Activated naive CD4-positive, alpha-beta T cell treated with anti-CD3 and anti-CD28 coated beads for 36 hours (primary cell): ENCODE measurements at places on chromosomes 5 and 9.
A peak's percentile ranks its signal among the peaks of the same experiment; 100 is the strongest.

GRCh38 chr9:123020796-123021195 lies 12.7 kb upstream of the GPR21 start:
- no peak for DNase-seq

- no peak for DNase-seq
These were observed 7.7 kb upstream of the GCNT1 start for GRCh38 chr9:76451234-76451633.

- no peak for DNase-seq
These were observed 79.5 kb upstream of the TRIO start for GRCh38 chr5:14063691-14064090.

- no peak for DNase-seq
These were observed 144.1 kb upstream of the ACTBL2 start for GRCh38 chr5:57626703-57627102.

GRCh38 chr9:120583958-120584369 lies 4.0 kb upstream of the CDK5RAP2 start:
- peak; percentile 24 for DNase-seq

- DNase-seq, result peak; percentile 33
These were observed 798 bp downstream of the PITX1 start for GRCh38 chr5:135032999-135033861.

DNA sequence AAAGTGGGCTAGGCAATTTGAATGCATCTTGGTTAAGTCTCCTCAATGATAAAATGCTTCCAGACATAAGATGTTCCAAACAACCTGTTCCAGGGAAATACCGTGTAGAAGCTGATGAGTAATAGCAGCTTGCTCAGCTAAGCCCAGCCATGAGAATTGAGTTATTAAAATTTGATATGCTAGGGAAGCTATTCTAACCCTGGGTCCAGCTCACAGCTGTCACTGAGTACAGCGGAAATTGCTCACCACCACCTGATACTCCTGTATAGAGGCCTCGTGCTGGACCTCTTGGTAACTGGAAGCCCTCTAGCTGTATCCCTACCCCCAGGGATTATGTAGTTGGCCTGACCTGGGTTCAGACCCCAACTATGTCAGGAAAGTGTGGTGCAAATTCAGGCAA lies 521.3 kb upstream of the TRPC7 start:
- no peak for DNase-seq

DNA sequence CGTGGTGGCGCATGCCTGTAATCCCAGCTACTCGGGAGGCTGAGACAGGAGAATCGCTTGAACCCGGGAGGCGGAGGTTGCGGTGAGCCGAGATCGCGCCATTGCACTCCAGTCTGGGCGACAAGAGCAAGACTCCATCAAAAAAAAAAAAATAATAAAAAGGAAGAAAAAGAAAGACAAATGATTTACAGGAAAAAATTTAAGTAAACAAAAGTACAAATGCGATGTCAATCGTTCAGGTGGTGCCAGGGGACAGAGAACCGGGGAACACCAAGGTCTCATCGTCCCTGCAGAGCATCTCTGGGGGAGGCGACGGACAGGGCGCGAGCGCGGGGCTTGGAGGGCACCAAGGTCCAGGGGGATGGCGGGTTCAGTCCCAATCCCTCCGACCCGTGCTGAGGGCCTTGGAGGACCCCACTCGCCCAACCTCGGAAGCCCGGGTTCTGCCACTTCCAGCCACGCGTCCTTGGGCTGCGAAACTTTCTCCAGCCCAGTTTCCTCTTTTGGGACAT lies 607 bp upstream of the HNRNPAB start:
- DNase-seq, result peak; percentile 41

DNA sequence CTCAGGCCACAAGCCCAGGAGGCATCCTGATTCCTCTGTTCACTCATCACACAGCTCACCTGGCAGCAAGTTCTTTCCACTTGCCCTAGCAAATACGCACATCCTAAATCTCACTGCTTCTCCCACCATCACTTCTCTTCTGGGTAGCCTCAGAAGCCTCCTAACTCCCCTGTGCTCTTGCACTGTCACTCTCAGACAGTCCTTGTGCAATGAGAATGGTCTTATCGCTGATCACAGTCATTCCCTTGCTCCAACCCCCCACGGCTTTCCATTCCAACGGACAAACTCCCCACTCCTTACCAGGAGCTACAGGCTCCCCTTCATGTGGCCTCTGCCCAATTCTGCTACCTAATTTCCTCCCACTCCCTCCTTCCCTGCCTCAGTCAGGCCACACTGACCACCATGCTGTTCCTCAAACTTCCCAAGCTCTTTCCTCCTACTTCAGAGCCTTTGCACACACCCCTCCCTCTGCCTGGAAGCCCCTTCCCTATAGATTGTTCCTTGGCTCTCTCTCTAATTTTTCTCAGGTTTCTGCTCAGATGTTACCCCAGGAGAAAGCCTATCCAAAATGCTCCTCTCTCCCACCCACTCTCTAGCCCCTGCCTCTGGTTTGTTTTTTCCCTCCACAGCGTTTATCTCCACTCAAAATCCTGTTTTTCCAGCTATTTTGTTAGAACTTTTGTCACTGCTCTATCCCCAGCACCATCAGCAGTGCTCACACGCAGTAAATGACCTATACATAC lies 34.1 kb upstream of the TNFAIP8 start:
- DNase-seq, result no peak

DNA sequence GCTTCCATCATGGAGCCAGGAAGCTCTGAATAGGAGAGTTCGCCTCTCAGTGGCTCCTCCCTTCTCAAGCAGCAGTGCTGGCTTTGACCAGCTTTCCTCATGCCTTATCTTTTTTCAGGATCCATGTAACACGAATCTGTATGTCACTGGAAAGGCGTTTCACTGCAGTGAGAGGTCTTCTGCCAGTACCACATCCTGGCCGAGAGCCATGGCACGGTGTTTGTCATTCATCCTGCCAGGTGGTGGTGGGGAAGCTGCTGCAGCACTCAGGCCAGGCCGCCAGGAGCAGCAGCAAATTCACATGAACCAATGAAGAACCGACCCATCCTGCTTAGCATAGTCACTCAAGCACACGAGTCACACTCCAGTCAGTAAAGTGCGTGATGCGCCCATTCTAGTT lies 179.0 kb downstream of the FANCC start:
- no peak for DNase-seq

DNA sequence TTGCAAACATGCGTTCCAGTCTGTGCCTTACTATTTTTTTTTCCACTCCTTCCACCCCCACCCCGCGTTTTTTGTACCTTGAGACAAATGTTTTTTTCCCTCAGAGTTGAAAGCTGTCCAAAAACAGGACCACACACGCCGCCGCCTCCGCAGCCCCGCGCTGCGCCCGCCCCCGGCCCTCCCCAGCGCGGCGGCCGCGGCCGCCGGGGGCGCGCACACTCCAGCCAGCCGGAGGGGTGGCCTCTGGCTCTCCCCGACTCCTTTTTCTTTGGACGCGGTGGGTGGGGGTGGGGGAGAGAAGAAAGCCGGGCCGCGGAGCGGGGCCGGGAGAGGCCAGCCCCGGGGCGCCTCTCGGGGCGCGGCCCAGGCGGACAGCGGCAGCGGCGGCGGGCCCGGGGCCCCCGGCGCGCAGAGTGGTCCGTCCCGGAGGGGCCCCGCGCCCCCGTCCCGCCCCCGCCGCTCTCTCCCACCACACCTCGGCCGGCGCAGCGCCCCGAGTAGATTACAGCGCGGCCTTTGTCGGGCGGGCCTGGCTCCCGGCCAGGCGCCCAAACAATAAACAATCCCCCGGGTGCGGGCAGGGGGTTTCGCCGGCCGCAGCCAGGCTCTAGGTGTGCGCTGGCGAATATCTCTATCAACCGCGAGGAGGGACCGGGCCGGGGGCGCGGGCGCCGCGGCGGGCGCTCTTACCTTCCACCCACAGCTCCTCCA lies 10.9 kb downstream of the PTCH1 start:
- no peak for DNase-seq
